ENCODE measurements at places on chromosomes 2 and 18.

DNA sequence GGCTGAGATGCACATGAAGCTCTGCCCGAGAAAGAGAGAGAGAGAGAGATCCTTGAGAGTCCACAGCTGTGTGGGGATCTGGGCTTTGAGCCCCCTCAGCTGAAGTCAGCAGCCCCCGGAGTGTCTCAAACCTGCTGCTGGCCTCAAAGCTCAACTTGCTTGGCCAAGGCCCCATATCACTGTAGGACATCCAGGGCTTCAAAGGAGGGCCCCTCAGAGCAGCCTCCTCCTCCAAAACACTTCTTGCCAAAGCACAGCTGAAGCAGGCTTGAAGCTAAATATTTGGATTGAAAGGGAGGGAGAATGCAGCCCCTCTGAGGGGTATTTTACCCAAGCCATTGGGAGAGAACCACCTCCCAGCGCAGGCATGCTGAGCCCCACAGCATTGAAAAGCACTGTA, 357.6 kb downstream of the OSR1 start:
- no peak for DNase-seq

DNA sequence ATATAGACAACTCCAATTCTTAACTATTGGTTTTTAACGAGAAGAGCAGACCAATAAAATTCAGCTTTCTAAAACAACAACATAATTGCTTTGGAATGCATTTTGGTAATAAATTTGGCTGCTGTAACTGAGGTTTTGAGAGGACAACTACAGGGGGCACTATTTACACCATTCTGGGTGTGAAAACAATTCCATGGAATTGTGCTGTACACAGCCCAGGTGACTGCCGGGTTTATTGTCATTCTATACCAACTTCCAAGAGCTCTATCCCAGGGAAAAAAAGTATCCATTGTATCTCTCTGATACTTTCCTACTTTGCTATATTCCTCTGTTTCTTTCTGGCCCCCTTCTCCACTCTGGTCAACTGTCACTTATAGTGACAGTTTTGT, 38.4 kb downstream of the IRS1 start:
- no peak for DNase-seq

GRCh38 chr2:44826601-44827000, 114.9 kb upstream of the SIX3 start:
- no peak for DNase-seq

- DNase-seq: no peak
Measured at GRCh38 chr2:122368576-122369243, 613.3 kb downstream of the TSN start.

DNA sequence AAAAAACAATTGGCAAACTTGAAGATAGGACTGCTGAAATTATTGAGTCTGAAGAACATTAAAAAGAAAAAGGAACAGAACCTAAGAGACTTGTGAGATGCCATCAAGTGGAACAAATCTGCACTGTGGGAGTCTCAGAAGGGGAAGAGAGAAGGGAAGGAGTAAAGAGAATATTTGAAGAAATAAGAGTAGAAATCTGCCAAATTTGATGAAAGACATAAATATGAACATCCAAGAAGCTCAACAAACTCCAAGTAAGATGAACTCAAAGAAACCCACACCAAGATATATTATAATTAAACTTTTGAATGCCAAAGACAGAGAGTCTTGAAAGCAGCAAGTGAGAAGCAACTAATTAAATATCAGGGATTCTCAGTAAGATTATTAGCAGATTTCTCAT, 102.7 kb downstream of the ZNF519 start:
- DNase-seq: no peak

- DNase-seq: no peak
Measured at GRCh38 chr2:3357926-3358325, 19.7 kb downstream of the EIPR1 start.

DNA sequence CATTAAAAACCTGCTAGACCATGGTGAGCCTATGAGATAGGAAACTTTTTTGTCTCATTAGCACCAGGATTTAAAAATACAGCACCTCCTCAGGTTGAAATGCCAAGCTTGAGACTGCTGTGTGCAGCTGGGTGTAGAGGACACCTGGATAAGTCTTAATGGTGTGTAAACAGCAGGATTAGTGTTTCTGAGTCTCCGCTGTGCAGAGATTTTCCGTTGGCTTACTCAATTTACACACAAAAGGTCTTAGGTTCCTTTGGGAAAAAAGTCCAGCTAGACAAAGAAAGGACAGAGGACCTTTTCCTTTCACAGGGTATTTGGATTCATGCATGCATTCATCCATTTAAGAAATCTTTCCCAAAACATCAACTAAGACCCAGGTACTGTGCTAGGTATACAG, 168.1 kb downstream of the NRXN1 start:
- no peak for DNase-seq

- no peak for DNase-seq
Measured at GRCh38 chr2:235640926-235641723, 147.3 kb downstream of the AGAP1 start.

- no peak for DNase-seq
Measured at GRCh38 chr2:8118940-8119781, 562.7 kb upstream of the ID2 start.

- DNase-seq: no peak
Measured at GRCh38 chr18:24949908-24950307, 402.1 kb downstream of the ZNF521 start.

DNA sequence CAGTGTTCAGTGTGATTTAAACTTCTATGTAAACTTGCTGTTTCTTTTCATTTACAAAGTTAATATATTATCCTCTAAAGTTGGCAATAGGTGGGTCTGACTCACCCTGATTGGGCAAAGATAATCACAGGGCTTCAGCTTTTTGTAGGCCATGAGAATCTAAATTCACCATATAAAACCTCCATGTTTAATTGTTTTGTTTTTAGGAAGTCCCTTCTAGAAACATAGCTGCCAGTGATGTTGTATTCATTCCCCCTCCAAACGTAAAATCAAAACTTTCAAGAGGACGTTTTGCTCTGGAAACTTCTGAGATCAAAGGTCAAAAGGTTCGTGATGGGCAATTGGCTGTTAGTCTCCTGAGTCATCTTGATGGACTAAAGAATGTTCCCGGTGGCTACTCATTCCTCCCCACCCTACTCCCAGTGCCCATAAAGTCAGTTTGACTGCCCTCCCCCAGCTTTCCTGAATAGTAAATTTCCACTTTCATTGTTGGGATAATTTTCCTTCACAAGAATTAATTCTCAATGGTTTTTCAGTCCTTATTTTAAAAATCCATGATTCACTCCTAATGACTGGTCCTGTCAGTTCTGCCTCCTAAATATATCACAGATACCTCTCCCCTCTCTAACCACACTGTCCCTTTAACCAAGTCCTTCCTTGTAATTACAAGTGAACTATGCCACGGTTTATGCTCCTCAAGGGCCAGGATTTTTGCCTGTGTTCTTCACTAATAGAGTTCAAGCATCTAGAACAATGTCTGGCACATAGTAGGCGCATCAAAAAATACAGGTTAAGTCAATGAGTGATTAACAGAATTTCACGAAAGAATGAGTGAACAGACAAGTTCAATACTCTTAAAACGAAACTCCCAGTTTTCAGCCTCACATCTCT, 164.4 kb upstream of the VRK2 start:
- no peak for DNase-seq

DNA sequence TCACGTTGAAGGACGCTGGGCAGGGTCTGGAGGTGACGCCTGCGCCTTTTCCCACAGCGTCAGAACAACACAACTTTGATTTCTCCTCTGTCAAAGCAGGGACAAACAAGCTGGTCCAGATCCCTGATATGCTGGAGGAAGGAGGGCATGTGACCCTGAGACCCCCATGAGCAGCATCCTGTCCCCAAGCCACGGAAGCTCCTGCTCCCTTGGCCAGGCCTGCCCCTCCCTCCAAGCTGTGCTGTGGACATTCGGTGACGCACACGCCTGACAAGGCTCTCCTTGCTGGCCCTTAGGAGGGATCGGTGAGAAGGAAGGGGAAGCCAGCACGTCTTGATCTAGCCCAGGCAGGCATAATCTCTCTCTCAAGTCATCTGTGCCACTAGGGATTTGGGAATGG, 11.3 kb downstream of the MLPH start:
- no peak for DNase-seq

GRCh38 chr18:59550174-59550516, 147.1 kb downstream of the CCBE1 start:
- no peak for DNase-seq

GRCh38 chr2:9914384-9915065, 37.0 kb upstream of the GRHL1 start:
- DNase-seq: peak; percentile 52

DNA sequence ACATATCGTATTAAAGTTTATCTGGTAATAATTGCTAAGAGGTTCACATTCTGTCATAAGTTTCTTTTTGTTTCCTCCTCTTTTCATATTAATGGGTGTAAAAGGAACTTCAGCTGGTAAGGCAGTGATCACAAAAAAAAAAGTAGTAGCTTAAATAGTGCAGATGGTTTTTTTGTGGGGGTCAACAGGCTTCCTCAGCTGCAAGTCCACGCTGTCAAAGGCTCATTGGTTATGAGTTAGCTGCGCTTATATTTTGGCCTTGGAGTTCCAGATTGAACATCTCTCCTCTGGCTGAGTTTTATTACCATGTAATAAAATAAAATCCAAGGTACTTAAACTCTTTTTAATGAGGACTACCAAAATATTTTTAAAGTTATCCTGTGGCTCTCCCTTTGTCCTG, 277.0 kb upstream of the ZEB2 start:
- no peak for DNase-seq

- DNase-seq: no peak
Measured at GRCh38 chr18:3305933-3306332, 44.0 kb downstream of the MYL12B start.

DNA sequence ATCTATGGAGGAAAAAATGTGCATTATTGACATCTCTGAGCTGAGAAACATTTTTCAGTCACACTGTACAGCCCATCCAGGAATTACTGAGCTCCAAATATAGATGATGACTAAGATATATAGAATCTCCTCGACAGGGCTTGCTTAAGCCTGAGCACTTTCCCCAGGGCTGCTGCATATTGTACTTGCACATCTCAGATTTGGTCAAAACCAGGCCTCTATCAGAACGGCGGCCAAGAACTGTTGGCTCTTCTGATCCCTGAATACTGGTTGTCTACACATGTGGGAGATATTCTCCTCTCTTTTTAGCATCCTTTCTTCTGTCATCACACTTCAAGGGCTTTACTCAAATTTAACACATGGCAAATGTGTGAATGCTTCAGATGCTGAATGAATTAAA, 201.5 kb upstream of the SLC35G4 start:
- no peak for DNase-seq

DNA sequence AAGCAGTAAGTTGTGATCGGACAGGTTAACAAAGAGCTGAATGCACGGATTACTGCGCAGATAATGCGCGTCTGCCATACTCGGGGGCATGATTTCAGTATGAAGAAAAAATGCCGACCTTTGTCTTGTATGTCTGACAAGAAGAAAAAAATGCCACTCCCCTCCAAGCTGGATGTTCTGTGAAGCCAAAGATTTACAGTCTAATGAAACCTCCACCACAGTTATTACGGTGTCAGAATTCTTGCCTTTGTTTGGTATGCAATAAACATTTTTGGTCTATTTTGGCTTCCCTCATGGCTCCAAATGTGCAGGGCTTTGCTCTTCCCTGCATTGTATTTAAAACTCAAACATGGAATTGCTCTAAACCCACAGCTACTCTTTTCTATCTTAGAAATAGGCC, 72.2 kb upstream of the THUMPD2 start:
- no peak for DNase-seq

GRCh38 chr2:197079832-197080555, 153.5 kb upstream of the PGAP1 start:
- DNase-seq: no peak

- no peak for DNase-seq
Measured at GRCh38 chr2:241912021-241912555, 42.6 kb downstream of the RTP5 start.

DNA sequence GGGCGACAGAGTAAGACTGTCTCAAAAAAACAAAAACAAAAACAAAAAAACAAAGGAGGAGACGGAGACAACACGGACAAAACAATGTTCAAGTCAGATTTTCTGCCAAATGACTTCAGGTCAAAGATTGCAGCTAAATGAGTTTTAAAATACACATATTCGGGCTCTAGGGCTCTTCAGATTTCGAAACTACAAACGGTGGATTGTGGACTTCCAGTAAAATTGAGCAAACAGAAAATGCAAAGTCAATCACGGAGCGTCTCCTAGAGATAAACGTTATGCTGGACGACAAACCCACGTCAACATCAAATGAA, 558 bp downstream of the MRPS5 start:
- DNase-seq: no peak

Measured in stimulated activated naive CD4-positive, alpha-beta T cell treated with Interleukin-2 at 50 U/mL for 16 hours (primary cell).